ENCODE measurements at places on chromosomes 7 and 10.

- peaks cover 1% of the 10 kb centered on the region for H3K4me1 ChIP-seq
- no peaks in the 10 kb centered on the region for H3K27me3 ChIP-seq
- no peak overlapping the region for H3K27ac ChIP-seq
- no peaks in the 10 kb centered on the region for H3K36me3 ChIP-seq
These were observed 23.4 kb upstream of the ARID5B start for GRCh38 chr10:61877887-61878739.

GRCh38 chr7:109456116-109456515 is 886.4 kb downstream of the DNAJB9 start:
- H3K36me3 ChIP-seq, result no peaks in the 10 kb centered on the region
- H3K4me3 ChIP-seq, result no peak overlapping the region
- H3K27ac ChIP-seq, result no peak overlapping the region
- no peaks in the 10 kb centered on the region for H3K27me3 ChIP-seq

DNA sequence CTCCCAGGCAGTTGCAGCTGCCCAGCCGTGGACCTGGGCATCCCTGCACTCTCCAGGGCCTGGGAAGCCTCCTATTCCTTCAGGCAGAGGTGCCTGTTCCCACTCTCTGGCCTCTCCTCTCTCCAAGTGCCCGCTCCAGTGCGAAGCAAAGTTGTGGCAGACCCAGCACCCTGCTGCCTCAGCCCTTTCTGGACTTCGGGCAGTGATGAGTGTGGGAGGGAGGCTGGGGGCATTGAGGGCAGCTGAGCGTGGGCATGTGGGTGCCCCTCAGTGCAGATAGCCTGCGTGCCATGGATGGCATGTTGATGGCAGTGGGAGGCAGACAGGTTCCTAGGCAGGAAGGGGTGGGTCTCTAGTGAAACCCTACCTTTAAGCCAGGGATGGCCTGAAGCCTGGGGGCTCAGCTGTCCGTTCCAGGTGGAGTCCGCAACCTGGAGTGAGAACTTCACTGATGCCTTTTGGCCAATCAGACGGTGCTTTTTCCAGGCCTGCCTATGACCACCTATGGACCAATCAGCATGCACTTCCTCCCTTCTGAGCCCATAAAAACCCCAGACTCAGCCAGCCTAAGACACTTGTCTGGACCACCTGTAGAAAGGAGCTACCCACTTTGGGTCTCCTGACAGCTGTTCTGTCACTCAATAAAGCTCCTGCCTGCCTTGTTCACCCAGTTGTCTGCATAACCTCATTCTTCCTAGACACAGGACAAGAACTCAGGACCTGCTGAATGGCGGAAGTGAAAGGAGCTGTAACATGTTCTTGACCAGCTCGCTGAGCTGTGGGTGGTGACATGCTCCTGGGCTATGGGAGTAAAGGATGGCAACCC is 26.1 kb downstream of the SVIL start:
- H3K4me1 ChIP-seq, result no peaks in the 10 kb centered on the region
- H3K4me3 ChIP-seq, result no peak overlapping the region
- no peaks in the 10 kb centered on the region for H3K36me3 ChIP-seq
- H3K27ac ChIP-seq, result no peak overlapping the region

DNA sequence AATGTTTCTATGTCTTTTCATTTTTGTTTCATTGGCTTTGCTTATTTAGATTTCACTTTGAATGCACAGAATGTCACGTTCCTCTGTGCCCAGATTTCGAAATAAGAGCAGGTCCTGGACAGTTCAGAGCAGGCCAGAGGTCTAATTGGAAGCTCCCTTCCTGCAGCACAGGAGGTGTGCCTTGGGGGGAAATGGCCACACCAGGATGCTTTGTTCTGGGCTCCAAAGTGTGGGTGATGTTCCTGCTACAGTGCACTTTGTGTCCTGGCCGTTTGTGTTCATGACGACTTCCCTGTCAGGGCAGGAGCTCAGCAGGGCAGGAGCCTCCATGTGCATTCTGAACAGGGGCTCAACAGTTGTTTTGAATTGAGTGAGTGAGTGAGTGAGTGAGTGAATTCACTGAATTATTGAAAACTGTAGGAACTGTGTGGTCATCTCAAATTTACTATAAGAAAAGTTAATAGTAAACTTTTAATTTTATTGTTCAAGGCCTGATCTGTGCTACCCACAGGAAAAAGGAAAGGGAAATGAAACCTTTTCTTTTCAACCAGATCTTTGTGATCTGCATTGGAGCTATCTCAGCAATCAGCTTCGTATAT is 109.5 kb upstream of the GJD4 start:
- H3K27ac ChIP-seq, result peak overlapping the region; percentile 58
- H3K4me1 ChIP-seq, result peaks cover 70% of the 10 kb centered on the region
- no peaks in the 10 kb centered on the region for H3K27me3 ChIP-seq
- peak overlapping the region; percentile 5 for H3K4me3 ChIP-seq

DNA sequence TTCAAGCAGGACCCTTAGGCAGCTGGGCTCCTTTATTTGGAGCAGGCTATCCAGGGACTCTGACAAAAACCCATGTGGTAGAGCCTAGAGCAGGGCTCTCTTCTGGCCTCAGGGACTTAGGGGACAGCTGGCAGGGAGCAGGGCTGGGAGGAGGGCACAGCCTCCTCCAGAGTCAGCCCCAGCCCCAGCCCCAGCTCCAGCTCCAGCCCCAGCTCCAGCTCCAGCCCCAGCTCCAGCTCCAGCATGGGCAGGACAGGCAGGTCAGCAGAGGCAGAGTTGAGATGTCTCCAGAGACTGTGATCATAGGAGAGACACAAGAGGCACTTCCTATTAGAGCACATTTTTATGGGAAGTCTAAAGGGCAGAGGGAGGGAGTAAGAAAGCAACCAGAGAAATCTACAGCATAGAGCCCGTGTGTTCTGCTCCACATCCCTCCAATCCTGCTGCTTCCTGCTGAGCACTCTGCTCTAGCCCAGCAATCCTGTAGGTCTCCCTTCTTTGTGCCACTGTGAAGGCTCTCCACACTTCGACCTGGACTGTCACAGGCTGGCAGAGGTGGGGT is 13.3 kb upstream of the C10orf53 start:
- DNase-seq, result no peak
- H3K4me1 ChIP-seq, result no peaks in the 10 kb centered on the region

DNA sequence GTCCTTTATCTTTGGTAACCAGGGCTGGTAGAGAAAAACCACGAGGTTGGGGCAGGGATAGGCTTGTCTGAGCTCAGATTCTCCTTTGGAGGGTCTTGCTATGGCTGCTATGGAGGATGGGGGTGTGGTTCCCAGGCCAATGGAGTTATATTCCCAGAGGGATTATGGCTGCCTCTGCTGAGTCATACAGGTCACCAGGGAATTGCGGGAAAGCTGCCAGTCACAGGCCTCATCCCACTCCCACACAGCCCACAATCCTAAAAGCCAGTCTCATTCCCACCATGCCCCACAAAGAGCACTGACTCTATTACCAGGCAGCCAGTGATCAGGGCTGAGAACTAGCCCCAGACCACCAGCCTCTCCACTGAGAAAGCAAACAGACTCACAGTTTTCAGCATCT is 316.6 kb upstream of the TMEM229A start:
- DNase-seq, result no peak
- H3K4me1 ChIP-seq, result no peaks in the 10 kb centered on the region
- no peaks in the 10 kb centered on the region for H3K27me3 ChIP-seq
- H3K27ac ChIP-seq, result no peak overlapping the region
- no peaks in the 10 kb centered on the region for H3K36me3 ChIP-seq
- no peak overlapping the region for H3K4me3 ChIP-seq

- H3K4me1 ChIP-seq, result peaks cover 21% of the 10 kb centered on the region
- H3K36me3 ChIP-seq, result no peaks in the 10 kb centered on the region
These were observed 505 bp upstream of the FAM204A start for GRCh38 chr10:118342638-118343020.

DNA sequence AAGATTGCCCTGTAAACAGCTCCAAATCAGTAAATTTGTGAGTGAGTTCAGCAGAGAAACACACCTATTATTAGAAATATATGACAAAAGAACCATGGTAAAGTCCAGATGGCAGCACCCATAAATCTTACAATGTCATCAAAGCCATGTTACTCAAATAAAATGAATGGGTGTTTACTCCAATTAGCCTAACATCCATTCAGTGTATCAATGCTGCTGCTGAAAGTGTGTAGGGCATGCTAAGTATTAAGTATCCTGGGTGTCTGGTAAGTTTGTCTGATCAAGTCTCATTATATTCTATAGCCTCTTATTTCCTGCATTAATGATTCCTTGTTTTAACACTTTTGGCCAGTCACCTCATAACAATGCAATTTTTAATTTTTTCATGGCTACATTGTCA is 185.5 kb upstream of the STEAP4 start:
- DNase-seq, result no peak
- no peaks in the 10 kb centered on the region for H3K4me1 ChIP-seq
- no peaks in the 10 kb centered on the region for H3K36me3 ChIP-seq
- no peak overlapping the region for H3K4me3 ChIP-seq
- no peaks in the 10 kb centered on the region for H3K27me3 ChIP-seq

DNA sequence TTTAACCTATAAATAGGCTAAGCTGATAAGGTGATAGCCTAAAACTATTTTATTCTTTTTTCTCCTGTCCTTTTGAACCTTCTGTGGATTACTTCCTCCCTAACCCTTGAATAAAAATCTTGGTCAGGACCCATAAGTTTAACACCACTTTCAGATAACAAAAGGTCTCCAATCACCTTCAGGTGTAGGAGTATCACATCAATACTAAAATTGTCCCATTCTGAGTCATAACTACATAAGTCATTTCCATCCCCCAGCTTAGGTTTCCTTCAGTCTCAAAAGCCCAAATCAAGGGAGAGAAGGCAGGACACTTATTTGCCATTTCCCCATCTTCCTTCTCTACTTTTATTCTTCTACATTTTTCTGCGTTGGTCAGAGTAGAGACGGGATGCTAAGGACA is 56.9 kb upstream of the WNT16 start:
- H3K36me3 ChIP-seq, result no peaks in the 10 kb centered on the region
- DNase-seq, result no peak
- no peak overlapping the region for H3K4me3 ChIP-seq
- no peaks in the 10 kb centered on the region for H3K27me3 ChIP-seq
- peaks cover 2% of the 10 kb centered on the region for H3K4me1 ChIP-seq

DNA sequence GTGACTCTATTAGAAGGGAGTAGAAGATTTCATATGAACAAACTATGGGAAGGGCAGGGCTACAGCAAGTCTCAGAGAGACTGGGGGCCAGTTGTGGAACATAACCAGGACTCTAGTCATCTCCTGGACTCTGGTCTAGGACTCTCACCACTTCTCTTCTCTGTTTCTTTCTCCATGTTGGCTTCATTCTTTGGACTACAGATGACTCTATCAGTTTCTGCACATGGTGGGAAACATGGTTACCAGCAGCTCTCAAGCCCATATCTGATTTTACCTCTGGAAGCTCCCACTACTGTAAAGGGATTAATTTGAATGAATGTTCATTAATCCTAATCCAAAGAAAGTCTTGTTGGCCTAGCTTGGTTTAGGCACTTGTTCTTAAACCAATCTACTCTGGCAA is 84.7 kb downstream of the LRGUK start:
- H3K27me3 ChIP-seq, result no peaks in the 10 kb centered on the region
- DNase-seq, result no peak
- no peak overlapping the region for H3K27ac ChIP-seq
- no peaks in the 10 kb centered on the region for H3K4me1 ChIP-seq
- H3K36me3 ChIP-seq, result no peaks in the 10 kb centered on the region
- no peak overlapping the region for H3K4me3 ChIP-seq

DNA sequence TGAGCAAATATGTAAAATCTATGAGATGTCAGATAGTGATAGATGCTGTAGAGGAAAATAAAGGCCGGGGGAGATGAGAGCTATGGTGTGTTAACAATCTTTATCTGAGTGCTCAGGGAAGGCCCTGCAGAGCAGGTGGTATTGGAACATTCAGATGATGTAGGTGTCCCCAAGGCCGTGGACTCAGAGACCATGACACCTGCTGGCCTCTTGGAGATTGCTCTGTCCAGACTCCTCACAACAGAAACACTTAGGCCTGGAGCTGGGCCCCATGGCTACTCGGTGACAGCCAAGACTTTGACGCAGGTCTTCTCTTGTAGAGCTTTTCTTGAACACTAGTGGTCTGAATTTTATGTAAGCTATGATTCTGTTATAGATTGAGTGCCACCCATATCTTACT is 13.3 kb downstream of the AKR1E2 start:
- H3K4me3 ChIP-seq, result no peak overlapping the region
- DNase-seq, result no peak
- H3K27ac ChIP-seq, result no peak overlapping the region
- H3K27me3 ChIP-seq, result no peaks in the 10 kb centered on the region

- no peaks in the 10 kb centered on the region for H3K27me3 ChIP-seq
- no peak overlapping the region for H3K27ac ChIP-seq
These were observed 162.2 kb downstream of the MYOF start for GRCh38 chr10:93319896-93320295.

GRCh38 chr7:3264693-3265339 is 36.2 kb upstream of the SDK1 start:
- no peaks in the 10 kb centered on the region for H3K4me1 ChIP-seq
- H3K27me3 ChIP-seq, result no peaks in the 10 kb centered on the region
- no peak overlapping the region for H3K27ac ChIP-seq
- no peaks in the 10 kb centered on the region for H3K36me3 ChIP-seq
- no peak for DNase-seq

DNA sequence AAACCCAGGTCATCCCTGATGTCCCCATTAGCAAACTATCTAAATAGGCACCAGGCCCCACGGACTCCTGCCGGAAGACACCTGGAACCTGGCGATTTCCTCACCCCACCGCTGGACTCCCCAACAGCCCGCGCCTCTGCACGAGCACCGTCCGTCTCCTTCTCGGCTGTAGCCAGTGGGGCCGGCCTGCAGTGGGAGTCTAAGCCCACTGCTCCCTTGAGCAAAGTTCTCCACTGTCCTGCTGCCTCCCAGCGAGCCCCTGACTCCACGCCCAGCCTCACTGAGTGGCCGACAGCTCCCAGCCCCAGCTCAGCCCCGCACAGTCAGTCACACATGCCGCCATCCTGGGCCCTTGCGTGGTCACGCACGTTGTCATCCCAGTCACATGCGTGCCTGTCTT is 211.3 kb upstream of the PPP2R2D start:
- H3K4me3 ChIP-seq, result no peak overlapping the region
- no peak overlapping the region for H3K27ac ChIP-seq
- H3K27me3 ChIP-seq, result no peaks in the 10 kb centered on the region
- no peaks in the 10 kb centered on the region for H3K4me1 ChIP-seq
- DNase-seq, result no peak
- H3K36me3 ChIP-seq, result no peaks in the 10 kb centered on the region

- no peak for DNase-seq
- no peak overlapping the region for H3K27ac ChIP-seq
- no peaks in the 10 kb centered on the region for H3K27me3 ChIP-seq
These were observed 196.0 kb downstream of the KCNMA1 start for GRCh38 chr10:77441353-77442166.

GRCh38 chr7:133139350-133139749 is 57.5 kb upstream of the CHCHD3 start:
- no peak overlapping the region for H3K27ac ChIP-seq
- H3K36me3 ChIP-seq, result no peaks in the 10 kb centered on the region
- DNase-seq, result no peak
- no peaks in the 10 kb centered on the region for H3K4me1 ChIP-seq

- H3K27ac ChIP-seq, result no peak overlapping the region
- peaks cover 5% of the 10 kb centered on the region for H3K27me3 ChIP-seq
- no peak overlapping the region for H3K4me3 ChIP-seq
- DNase-seq, result no peak
- H3K4me1 ChIP-seq, result no peaks in the 10 kb centered on the region
These were observed 35.4 kb upstream of the TAX1BP1 start for GRCh38 chr7:27704422-27705199.

GRCh38 chr7:144001543-144001942 is 1.4 kb downstream of the OR6B1 start:
- no peak overlapping the region for H3K27ac ChIP-seq
- H3K4me1 ChIP-seq, result no peaks in the 10 kb centered on the region
- no peak overlapping the region for H3K4me3 ChIP-seq
- no peak for DNase-seq
- H3K36me3 ChIP-seq, result no peaks in the 10 kb centered on the region
